ENCODE measurements at places on chromosomes 7 and 10. TPM values are rescaled to one million over a fixed set of nuclear protein-coding genes. Genes with fewer than 3 reads are reported as not detected.
A peak's percentile ranks its signal among the peaks of the same experiment; 100 is the strongest.

DNA sequence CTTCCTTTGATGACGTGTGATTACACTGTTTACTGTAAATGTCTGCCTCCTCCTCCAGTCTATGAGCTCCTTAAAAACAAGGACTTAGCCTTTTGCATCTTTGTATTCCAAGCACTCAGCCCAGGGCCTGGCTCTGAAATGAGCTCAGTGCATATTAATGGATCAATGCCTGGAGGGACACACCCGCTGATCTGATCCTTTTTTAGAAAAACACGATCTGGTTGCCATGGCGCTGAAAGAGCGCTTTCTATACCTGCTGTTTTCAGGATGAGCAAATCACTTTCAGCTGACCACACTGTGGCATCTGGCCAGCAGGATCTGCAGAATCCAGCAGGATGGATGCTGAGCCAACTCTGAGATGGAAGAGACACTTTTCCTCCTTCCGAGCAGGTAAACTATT lies 37.8 kb upstream of the GARS1 start:
- no peak overlapping the region for H3K27ac ChIP-seq
- H3K4me1 ChIP-seq: peaks cover 2% of the 10 kb centered on the region
- no peaks in the 10 kb centered on the region for H3K27me3 ChIP-seq
- H3K36me3 ChIP-seq: no peaks in the 10 kb centered on the region
- H3K4me3 ChIP-seq: no peak overlapping the region

GRCh38 chr10:121325490-121326231 lies 272.6 kb downstream of the FGFR2 start:
- no peak overlapping the region for H3K4me3 ChIP-seq
- H3K36me3 ChIP-seq: no peaks in the 10 kb centered on the region
- no peak for DNase-seq
- H3K27ac ChIP-seq: no peak overlapping the region
- no peaks in the 10 kb centered on the region for H3K4me1 ChIP-seq
- no peaks in the 10 kb centered on the region for H3K27me3 ChIP-seq

- no peaks in the 10 kb centered on the region for H3K27me3 ChIP-seq
- DNase-seq: peak; percentile 56
- H3K27ac ChIP-seq: no peak overlapping the region
- no peak overlapping the region for H3K4me3 ChIP-seq
- no peaks in the 10 kb centered on the region for H3K36me3 ChIP-seq
These were observed 69.1 kb downstream of the INPP5A start for GRCh38 chr10:132606536-132607316.

GRCh38 chr10:131901181-131901829 lies 497 bp downstream of the PPP2R2D start:
- DNase-seq: peak; percentile 93
- H3K27me3 ChIP-seq: peaks cover 23% of the 10 kb centered on the region
- peak overlapping the region; percentile 91 for H3K27ac ChIP-seq
- peak overlapping the region; percentile 58 for H3K4me3 ChIP-seq
- H3K4me1 ChIP-seq: peaks cover 22% of the 10 kb centered on the region

DNA sequence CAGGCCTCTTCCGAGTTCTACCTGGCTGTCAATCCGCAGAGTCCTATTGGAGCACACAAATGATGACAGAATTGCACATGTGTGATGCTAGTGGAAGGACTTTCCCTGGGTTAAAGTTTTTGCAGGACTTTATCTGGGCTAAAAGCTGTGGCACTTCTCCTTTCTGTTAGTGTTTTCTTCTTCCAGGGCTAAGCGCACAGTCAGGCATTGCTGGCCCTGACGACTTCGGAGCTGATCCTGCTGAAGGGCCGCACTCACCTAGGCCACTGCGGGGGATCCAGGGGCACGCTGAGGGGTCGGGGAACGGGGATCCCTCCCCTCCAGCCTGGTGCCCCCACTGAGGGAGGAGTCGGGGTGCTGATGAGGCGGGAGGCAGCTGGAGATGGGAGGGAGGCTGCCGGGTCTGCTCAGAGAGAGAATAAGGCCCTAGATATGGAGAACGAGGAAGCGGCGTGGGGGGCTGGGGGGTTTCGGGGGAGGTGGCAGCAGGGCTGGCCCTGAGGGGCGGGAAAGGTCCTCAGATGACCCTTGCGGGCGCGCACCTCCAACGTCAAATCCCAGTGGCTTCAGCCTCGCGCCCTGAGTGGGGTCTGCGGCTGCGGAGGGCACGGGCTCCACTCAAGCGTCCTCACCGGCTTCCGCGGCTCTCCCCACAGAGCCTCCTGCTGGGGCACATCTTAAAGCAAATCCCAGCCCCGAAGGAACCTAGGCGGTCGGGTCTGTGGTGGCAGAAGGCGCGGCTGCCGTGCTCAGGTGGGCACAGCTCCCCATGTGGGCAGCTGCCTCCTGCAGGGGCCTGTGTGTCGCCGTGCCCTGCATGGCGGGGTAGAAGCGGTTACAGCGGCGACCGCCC lies 30.9 kb downstream of the AGR3 start:
- H3K4me1 ChIP-seq: no peaks in the 10 kb centered on the region
- H3K4me3 ChIP-seq: no peak overlapping the region
- H3K27ac ChIP-seq: no peak overlapping the region
- H3K27me3 ChIP-seq: no peaks in the 10 kb centered on the region

DNA sequence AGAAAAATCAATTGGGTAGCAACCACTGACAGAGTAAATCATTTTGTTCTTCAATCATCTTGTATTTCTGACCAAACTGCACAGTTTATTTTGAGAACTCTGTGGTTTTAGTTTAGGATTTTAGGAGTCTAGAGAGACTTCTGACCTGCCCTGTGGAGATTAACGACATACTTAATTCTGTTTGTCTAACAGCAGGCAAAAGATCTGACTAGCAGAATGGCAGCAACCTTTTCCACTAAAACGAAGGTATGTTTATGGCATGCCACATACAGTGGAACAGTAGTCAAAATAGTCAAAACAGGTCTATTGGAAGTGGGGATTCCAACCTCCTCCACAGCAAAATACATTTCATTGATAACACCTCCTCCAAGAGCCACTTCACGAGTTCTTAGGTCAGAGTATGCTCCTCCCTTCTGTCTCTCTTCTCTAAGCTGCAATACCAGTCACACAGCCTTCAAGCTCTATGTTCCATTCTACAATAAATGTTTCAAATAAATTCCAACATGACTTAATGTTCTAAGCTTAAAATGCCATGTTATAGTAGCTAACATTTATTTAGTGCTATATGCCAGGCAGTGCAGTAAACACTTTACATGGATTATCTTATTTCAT lies 34.4 kb downstream of the NRCAM start:
- no peaks in the 10 kb centered on the region for H3K27me3 ChIP-seq
- no peak overlapping the region for H3K27ac ChIP-seq
- no peaks in the 10 kb centered on the region for H3K36me3 ChIP-seq
- H3K4me1 ChIP-seq: no peaks in the 10 kb centered on the region

- no peaks in the 10 kb centered on the region for H3K4me1 ChIP-seq
- H3K27me3 ChIP-seq: no peaks in the 10 kb centered on the region
- H3K4me3 ChIP-seq: no peak overlapping the region
- DNase-seq: peak; percentile 77
- H3K36me3 ChIP-seq: no peaks in the 10 kb centered on the region
These were observed 658.0 kb downstream of the TYW1 start for GRCh38 chr7:67654642-67655041.

TRIL gene
- 2.9 TPM for total RNA-seq

- peaks cover 5% of the 10 kb centered on the region for H3K27me3 ChIP-seq
- H3K4me3 ChIP-seq: no peak overlapping the region
- H3K36me3 ChIP-seq: no peaks in the 10 kb centered on the region
- DNase-seq: no peak
These were observed 84.4 kb downstream of the C10orf90 start for GRCh38 chr10:126586128-126586527.

ZFAND4 gene
- total RNA-seq: 13.7 TPM

FRG2B gene
- not detected for total RNA-seq

- no peaks in the 10 kb centered on the region for H3K4me1 ChIP-seq
- H3K27ac ChIP-seq: no peak overlapping the region
- no peak for DNase-seq
- H3K36me3 ChIP-seq: no peaks in the 10 kb centered on the region
- H3K4me3 ChIP-seq: no peak overlapping the region
These were observed 51.5 kb downstream of the CCDC71L start for GRCh38 chr7:106609416-106609815.

GRCh38 chr10:6068422-6068821 lies 6.3 kb upstream of the IL2RA start:
- no peak overlapping the region for H3K4me3 ChIP-seq
- no peak for DNase-seq
- H3K4me1 ChIP-seq: peaks cover 82% of the 10 kb centered on the region
- H3K27me3 ChIP-seq: no peaks in the 10 kb centered on the region

OPN1SW gene
- total RNA-seq: not detected

NEBL gene
- 58.8 TPM for total RNA-seq

DNA sequence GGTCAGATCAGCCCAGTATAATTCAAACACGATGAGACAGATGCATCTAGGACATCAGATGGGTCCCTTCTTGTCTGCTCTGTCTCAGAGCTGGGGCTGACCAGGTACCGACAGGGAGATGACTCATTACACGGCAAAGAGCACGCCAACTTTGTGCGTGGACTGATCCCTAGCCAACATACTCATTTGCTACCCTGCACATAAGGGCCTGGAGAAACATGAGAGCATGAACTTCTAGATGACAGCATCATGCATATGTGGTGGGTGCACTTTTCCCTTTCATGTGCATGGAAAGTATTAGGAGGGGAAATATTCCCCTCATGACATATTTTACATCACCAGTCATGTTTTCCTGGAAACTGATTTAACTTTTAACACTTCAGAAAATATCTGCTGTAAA lies 35.1 kb upstream of the NPVF start:
- H3K36me3 ChIP-seq: no peaks in the 10 kb centered on the region
- peaks cover 13% of the 10 kb centered on the region for H3K27me3 ChIP-seq
- DNase-seq: no peak

DNA sequence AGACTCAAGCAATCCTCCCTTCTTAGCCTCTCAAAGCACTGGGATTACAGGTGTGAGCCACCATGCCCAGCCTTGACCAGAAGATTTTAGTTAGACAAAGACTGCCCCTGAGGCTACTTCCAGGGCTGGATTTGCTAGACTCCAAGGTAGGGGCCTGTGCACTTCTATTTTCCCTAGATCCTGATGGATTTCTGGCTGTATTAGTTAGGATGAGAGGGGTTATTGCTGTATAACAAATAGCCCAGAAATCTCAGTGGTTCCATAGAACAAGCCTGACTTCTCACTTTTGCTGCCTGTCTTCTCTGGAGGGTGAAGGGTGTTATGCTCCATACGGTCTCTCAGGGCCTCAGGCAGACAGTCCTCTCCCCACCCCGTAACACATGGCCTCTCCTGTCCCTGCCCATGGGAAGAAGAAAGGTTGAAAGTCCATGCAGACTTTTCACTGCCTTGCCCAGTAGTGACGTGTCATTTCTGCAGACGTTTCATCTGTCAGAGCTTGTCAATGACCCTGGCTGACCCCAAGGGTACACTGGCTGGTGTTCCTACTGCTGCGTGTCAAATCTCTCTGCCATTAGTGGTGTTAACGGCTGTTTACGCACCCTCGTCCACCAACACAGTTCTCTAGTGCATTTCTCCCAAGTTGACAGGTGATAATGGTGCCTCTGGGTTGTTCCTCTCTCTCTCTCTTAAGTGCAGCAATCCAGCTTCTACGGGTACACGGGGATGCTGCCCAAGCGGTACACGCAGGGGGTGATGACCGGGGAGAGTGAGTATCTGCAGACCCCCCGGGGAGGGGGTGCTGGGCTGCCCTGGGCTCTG lies 11.6 kb downstream of the SLC29A4 start:
- H3K27ac ChIP-seq: no peak overlapping the region
- no peaks in the 10 kb centered on the region for H3K4me1 ChIP-seq
- no peaks in the 10 kb centered on the region for H3K27me3 ChIP-seq
- DNase-seq: no peak
- H3K36me3 ChIP-seq: no peaks in the 10 kb centered on the region
- no peak overlapping the region for H3K4me3 ChIP-seq

GRCh38 chr10:63197344-63198092 lies 64.4 kb downstream of the NRBF2 start:
- no peaks in the 10 kb centered on the region for H3K27me3 ChIP-seq
- no peak overlapping the region for H3K27ac ChIP-seq
- H3K4me3 ChIP-seq: no peak overlapping the region
- no peak for DNase-seq
- H3K36me3 ChIP-seq: peaks cover 86% of the 10 kb centered on the region
- no peaks in the 10 kb centered on the region for H3K4me1 ChIP-seq

GRCh38 chr7:153443032-153443701 lies 609.0 kb upstream of the DPP6 start:
- no peak overlapping the region for H3K27ac ChIP-seq
- H3K36me3 ChIP-seq: no peaks in the 10 kb centered on the region
- no peak overlapping the region for H3K4me3 ChIP-seq
- no peaks in the 10 kb centered on the region for H3K4me1 ChIP-seq
- DNase-seq: no peak

DNA sequence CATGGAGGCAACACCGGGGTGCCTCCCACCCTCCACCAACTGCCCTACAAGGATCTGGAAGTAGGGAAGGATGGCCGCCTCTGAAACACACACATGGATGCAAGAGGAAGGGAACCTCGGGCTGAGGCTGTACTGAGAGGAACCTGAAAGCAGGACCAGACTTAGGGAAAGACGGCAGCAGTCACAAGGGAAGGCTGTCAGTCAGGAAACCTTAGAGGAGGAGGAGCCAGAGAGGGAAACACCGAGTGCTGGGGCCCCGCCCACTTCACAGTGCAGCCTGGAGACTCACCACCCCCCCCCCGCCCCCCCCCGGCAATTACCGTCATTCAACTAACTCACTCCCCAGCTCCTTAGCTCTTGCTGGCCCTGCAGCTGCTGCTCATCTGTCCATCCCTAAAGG lies 2.5 kb downstream of the CYREN start:
- peak overlapping the region; percentile 100 for H3K27ac ChIP-seq
- peaks cover 74% of the 10 kb centered on the region for H3K4me1 ChIP-seq
- H3K4me3 ChIP-seq: no peak overlapping the region
- DNase-seq: peak; percentile 72
- H3K27me3 ChIP-seq: no peaks in the 10 kb centered on the region
- H3K36me3 ChIP-seq: peaks cover 55% of the 10 kb centered on the region

SPDYE1 gene
- not detected for total RNA-seq

GRCh38 chr7:123724817-123725253 lies 24.0 kb downstream of the WASL start:
- H3K27me3 ChIP-seq: no peaks in the 10 kb centered on the region
- no peak overlapping the region for H3K4me3 ChIP-seq
- DNase-seq: no peak
- H3K36me3 ChIP-seq: no peaks in the 10 kb centered on the region
- H3K27ac ChIP-seq: no peak overlapping the region
- H3K4me1 ChIP-seq: peaks cover 53% of the 10 kb centered on the region

RAPGEF5 gene
- total RNA-seq: 44.2 TPM

DNA sequence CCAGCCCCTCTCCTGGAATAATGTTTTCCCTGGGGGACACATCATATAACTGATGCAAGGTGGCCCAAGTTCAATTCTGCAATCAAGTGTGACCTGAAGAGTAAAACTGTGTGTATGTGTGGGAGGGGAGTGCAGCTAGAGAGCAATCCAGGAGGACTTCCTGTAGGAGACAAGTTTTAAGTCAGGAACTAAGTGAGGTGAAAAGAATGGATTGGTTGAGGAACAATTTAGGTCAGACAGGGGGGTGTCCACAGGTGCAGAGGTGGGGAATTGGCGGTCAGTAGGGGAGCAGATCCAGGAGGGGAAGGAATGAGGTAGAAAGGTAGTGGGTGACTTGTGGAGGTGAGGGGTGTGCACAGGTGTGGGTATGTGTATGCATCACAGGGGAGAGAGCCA lies 82.6 kb downstream of the NEURL1 start:
- peaks cover 13% of the 10 kb centered on the region for H3K27me3 ChIP-seq
- no peak overlapping the region for H3K4me3 ChIP-seq
- H3K27ac ChIP-seq: no peak overlapping the region
- no peaks in the 10 kb centered on the region for H3K36me3 ChIP-seq
- no peaks in the 10 kb centered on the region for H3K4me1 ChIP-seq
- no peak for DNase-seq

MKI67 gene
- 21.5 TPM for total RNA-seq

All from left lung (tissue), 14 donors.